ENCODE measurements at places on chromosomes 1 and 21. TPM values are rescaled to one million over a fixed set of nuclear protein-coding genes. Genes with fewer than 3 reads are reported as not detected.

Gene RGS8
- not detected for total RNA-seq

Gene PADI2
- total RNA-seq: 1.1 TPM

Gene AURKAIP1
- 268 TPM for total RNA-seq

Gene CFHR2
- not detected for total RNA-seq

Gene CYP2J2
- total RNA-seq: 69.2 TPM

Gene LCE3D
- not detected for total RNA-seq

Gene COL8A2
- 0.67 TPM for total RNA-seq

Gene CBR3
- total RNA-seq: 2.6 TPM

Gene EXO1
- 0.35 TPM for total RNA-seq

Gene TMEM125
- not detected for total RNA-seq

Gene VANGL2
- total RNA-seq: 2.6 TPM

Gene HFM1
- total RNA-seq: 1.3 TPM

Gene PDE9A
- 4.1 TPM for total RNA-seq

Gene LRRC71
- total RNA-seq: 0.17 TPM

Gene OR10R2
- total RNA-seq: not detected

Gene MNDA
- total RNA-seq: 4.9 TPM

Gene PIK3R3
- total RNA-seq: 26.2 TPM

Gene SPRR2G
- total RNA-seq: not detected

Gene PLD5
- total RNA-seq: not detected

Gene GRIK3
- 0.62 TPM for total RNA-seq

Gene C1orf185
- not detected for total RNA-seq

Gene SPATA46
- not detected for total RNA-seq

Gene DISC1
- 4.3 TPM for total RNA-seq

Gene TNFRSF8
- 1.2 TPM for total RNA-seq

Gene GNB1
- 172 TPM for total RNA-seq

Gene EPHB2
- 2.4 TPM for total RNA-seq

Gene ALX3
- not detected for total RNA-seq

Gene SAMD11
- total RNA-seq: 2.1 TPM

Gene HSF2BP
- total RNA-seq: not detected

Gene CSF3R
- 6.4 TPM for total RNA-seq

Gene S100A1
- total RNA-seq: 2,048 TPM

Gene TFF2
- total RNA-seq: not detected

Gene SH2D2A
- 1.0 TPM for total RNA-seq

Gene LCE1B
- not detected for total RNA-seq

Gene FCGR3B
- total RNA-seq: 3.3 TPM

Gene LRRC8C
- total RNA-seq: 6.8 TPM

Gene CFH
- 27.8 TPM for total RNA-seq

Gene LCE3E
- total RNA-seq: not detected

Gene KCNH1
- not detected for total RNA-seq

Gene PANK4
- 50.2 TPM for total RNA-seq

Gene OR2L8
- not detected for total RNA-seq

Gene IRF6
- 48.5 TPM for total RNA-seq
